Activated CD8-positive, alpha-beta T cell treated with anti-CD3 and anti-CD28 coated beads for 36 hours (primary cell): ENCODE measurements at places on chromosomes 12 and 14.

DNA sequence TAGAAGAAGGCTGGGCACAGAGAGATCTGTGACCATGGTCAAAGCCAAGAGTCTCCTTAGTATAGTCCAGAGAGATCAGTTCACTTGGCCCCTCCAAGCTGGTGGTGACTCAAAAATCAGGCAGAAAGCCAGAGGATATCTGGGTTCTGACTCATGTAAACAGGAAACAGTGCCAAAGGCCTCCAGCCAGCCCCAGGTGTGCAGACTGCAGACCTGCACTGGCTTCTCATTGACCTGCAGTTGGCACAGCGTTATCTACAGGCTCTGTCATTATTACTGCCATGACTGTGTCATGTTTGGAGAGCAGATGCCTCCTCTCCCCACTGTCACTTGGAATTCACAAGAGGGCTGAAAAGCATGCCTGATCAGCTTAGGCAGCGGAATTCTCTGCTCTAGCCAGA lies 295.7 kb upstream of the PRKD1 start:
- DNase-seq: no peak

DNA sequence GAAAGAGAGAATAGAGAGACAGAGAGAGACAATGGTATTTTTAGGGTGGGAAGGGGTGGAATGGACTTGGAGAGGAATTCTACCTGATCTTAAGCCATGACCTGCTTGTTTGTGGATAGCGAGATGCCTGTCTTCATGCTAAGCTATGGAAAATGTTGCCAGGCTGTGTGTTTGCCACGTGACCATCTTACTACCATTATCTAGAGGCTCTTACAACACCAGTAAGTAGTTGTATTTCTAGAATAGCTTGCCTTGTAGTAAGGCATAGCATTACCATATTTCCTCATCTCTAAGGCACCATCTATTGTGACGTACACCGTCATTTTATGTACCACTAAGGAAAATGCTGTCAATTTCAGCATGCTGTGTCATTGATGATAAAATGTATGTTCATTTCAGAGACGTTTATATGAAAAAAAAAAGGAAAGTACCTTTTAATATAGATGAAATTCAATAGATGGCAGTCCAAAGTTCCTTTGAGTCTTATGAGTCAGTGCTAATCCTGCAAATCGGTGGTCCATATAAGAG lies 75.6 kb upstream of the RASSF3 start:
- DNase-seq: no peak

- DNase-seq: no peak
Observed at GRCh38 chr12:49471557-49471956, 67.3 kb upstream of the KCNH3 start.

GRCh38 chr12:132020292-132020691 lies 70.5 kb downstream of the EP400 start:
- no peak for DNase-seq

DNA sequence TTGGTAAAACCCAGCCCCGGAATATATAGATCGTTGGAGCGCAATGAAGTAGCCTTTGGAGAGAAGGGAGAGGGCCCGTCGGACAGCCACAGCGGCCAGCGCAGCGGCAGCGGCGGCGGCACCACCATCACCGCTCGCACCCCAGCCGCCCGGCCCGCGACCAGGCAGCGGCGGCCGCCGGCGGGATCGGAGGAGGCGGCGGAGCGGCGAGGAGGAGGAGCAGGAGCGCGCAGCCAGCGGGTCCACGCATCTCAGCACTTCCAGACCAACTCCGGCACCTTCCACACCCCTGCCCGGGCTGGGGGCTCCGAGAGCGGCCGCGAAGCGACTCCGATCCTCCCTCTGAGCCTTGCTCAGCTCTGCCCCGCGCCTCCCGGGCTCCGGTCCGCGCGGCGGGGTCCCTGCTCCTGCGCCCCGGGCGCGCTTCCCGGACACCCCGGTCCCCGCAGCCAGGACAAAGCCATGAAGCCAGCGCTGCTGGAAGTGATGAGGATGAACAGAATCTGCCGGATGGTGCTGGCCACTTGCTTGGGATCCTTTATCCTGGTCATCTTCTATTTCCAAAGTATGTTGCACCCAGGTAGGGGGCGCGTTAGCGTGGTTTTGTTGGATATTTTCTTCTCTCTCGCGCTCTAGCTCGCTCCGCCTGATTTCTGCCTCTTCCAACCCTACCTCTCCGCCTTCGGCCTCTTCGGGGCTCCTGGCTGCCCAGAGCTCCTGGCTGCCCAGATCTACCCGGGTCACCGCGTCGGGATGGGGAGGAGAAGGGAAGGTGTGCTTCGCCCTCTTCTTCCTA lies 400 bp downstream of the CHST11 start:
- DNase-seq: peak; percentile 77

DNA sequence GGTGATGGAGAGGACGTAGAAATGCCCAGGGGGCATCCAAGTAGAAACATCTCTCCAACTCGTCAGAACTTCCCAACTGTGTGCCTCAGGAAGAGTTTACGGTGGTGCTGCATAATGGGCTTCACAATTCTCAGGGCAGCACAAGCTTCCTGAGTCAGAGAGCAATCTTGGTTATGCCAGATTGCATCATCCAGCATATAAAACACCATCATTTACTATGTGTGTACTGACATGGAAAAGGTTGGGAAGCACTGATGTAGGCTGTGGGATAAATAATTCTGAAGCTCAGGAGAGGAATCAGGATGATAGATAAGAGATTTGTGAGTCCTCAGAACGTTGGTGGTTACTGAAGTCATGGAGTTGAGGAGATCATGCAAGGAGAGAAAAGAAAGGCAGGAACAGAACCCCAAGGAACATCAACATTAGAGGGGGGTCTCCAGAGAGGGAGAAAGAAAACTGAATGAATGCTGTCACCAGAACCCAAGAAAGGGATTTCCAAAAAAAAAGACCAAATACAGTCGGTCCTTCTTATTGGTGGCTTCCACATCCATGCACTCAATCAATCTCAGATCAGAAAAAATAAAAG lies 4.7 kb upstream of the NCKAP5L start:
- DNase-seq: no peak

DNA sequence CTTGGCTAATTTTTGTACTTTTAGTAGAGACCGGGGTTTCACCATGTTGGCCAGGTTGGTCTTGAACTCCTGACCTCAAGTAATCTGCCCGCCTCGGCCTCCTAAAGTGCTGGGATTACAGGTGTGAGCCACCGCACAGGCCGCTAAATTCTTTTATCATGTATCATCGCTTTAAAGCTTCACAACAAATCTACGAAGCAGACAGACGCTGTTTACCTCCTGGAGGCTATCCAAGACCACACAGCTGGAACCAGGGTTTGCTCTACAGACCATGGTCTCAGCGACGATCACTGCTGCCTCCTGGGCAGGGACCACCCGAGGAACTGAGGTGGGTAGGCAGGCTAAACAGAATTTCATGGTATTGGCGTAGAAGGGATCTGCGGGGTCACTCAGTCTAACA lies 27.2 kb downstream of the KRT80 start:
- DNase-seq: no peak

GRCh38 chr14:60973070-60973469 lies 7.8 kb downstream of the TRMT5 start:
- DNase-seq: no peak

DNA sequence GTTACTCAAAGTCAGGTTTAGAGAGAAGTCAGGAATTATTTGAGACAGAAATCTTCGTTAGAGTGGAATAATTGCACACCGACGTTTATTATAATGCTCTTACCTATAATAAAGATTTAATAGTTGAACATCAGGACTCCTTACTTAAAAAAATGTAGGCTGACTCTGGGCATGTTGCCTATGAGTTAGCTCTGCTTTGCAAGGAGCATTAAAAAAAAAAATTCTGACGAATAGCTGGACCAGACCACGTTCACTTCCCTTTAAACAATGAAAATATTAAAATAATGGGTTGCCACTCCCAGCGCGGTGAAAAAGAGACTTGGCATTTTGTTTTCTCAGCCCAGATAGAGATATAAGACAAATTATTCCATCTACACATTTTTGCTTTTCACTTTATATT lies 574 bp upstream of the FANCM start:
- DNase-seq: no peak

GRCh38 chr12:50609292-50609874 lies 104.6 kb downstream of the DIP2B start:
- DNase-seq: no peak

DNA sequence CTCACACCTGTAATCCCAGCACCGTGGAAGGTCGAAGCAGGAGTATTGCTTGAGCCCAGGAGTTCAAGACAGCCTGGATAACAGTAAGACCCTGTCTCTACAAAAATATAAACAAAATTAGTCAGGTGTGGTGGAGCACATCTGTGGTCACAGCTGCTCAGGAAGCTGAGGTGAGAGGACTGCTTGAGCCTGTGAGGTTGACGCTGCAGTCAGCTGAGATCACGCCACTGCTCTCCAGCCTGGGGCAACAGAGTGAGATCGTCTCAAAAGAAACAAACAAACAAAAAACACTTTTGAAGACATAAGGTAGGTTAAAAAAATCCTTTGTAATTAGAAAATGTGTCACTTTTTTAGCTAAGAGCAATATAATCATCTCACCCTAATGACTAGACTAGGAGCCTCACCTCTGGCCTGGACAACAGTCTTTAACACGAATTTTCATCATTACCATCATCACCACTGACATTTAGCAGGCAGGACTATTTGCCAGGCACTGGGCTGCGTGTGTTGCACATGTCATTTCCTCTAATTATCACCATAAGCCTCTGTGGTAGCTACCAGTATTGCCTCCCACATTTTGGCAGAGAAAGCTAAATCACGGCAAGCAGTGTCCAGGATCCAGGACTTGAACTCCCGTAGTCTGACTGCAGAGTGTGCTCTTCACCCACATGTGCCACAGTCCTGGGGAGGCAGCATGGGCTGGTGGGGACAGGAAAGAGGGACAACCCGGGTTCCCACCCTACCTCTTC lies 4.6 kb upstream of the SYCP3 start:
- DNase-seq: peak; percentile 21

DNA sequence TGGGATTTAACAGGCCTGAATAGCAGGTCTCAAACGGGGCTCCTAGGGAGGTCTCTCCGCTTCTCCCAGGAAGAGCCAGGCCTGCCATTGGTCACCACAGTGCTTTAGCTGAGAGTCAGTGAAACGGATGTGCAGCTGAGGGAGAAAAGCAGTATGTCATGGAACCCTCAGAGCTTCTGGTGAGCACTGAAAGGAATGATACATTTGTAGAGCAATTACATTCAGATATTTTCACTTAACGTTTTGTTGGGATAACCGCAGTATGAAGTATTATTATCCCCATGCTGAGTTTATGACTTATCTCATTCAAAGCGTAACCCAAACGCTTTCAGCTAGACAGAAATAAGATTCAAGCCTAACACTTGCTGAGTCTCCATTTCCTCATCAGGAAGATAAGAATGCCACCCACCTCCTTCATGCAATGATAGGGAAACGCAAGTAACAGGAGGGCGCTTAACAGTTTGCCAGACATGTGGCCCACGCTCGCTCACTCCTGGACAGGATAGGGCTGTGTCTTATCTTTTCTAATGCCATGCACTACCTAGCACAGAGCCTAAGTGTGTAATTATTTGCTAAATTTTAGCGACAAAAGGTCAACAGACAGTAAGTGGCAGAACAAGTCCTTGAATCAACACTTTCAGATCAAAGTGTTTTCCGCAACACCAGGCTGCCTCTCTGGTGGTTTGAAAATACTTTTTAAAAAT lies 28.2 kb downstream of the DAD1 start:
- peak; percentile 58 for DNase-seq

- DNase-seq: peak; percentile 55
Observed at GRCh38 chr12:6779708-6780432, 7.5 kb downstream of the LAG3 start.

GRCh38 chr14:86013641-86014040 lies 483.7 kb downstream of the FLRT2 start:
- no peak for DNase-seq

- no peak for DNase-seq
Observed at GRCh38 chr14:68322940-68323620, 469.8 kb downstream of the ZFP36L1 start.

DNA sequence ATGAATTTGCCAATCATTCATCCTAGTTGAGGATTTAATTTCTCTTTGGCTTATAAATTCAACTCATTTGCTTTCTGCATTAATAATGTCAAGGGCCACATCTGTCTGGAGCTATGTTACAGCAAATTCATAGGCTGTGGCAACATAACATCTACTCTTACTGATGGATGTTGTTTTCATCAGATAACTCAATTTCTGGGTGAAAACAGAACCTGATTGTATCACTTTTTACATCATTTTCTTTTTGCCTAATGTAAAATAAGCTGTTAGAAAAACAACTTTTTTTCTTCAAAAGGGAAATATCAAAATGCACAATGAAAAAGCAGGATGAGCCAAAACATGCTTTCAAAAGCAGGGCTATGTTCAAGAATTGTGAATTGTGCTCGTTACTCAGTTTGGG lies 73.3 kb downstream of the HELB start:
- no peak for DNase-seq

- DNase-seq: no peak
Observed at GRCh38 chr12:6249580-6249979, 49.4 kb downstream of the CD9 start.

DNA sequence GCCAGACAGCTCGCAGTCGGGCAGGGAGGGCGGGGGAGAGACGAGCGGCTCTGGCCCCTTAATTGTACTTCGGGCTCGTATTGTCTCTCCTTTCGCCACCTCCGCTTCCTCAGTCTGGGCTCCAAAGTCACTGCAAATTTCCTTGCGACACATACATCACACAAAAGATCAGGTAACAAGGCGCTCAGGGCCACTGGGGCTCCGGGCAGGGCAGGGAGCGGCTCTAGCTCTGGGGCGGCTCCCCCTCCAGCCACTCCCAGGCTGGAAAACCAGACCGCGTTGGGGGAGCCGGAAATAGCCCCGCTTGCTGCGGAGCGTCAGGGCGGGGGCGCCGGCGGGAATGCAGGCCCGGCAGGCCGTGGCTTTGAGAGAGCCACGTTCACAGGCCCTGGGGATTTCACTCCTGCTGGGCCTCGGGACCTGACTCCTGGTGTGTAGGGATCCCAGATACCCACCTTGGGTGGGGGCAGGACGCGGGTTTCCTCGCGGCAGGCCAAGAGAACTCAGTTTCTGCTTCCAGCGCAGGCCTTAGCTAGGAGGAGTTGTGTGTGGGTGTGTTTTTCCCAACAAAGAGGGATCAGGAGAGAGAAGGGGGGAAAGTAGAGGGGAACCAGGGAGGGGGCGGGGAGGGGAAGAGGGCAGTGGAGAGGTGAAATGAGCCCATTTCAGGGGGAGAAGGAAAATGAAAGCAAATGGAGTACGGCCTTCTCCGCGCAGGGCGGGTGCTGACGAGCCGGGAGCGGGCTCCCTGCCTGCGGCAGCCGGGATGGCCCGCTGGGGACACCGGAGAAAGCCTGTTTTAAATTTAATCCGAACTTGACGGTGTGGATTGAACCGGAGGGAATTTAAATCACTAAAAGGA lies 4.4 kb upstream of the HOXC9 start:
- peak; percentile 47 for DNase-seq

DNA sequence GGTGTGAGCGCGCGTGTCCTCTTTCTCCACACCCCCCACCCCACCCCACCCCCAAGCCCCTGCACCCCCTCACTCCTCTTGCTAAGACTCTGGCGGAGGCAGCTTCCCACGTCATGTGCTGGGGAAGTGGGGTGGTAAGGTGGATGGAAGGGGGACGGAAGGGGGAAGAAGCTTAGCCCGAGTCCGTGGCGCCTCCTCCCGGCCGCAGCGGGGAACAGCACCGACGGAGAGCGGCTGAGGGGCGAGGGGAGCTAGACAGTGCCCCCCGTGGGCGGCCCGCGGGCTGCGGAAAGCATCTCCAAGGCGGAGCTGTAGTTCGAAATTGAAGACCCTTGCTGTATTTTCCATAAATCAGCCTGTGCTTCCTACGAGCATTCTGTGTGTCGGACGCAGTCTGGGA lies 588 bp upstream of the GRIN2B start:
- peak; percentile 13 for DNase-seq
